ENCODE measurements at places on chromosomes 5 and 9. TPM values are rescaled to one million over a fixed set of nuclear protein-coding genes. Genes with fewer than 3 reads are reported as not detected.

- H3K27ac ChIP-seq = no peak overlapping the region
- no peak for DNase-seq
- H3K27me3 ChIP-seq = no peaks in the 10 kb centered on the region
- no peak overlapping the region for H3K4me3 ChIP-seq
- H3K36me3 ChIP-seq = no peaks in the 10 kb centered on the region
Observed at GRCh38 chr9:128219831-128220230, 16.7 kb downstream of the DNM1 start.

DNA sequence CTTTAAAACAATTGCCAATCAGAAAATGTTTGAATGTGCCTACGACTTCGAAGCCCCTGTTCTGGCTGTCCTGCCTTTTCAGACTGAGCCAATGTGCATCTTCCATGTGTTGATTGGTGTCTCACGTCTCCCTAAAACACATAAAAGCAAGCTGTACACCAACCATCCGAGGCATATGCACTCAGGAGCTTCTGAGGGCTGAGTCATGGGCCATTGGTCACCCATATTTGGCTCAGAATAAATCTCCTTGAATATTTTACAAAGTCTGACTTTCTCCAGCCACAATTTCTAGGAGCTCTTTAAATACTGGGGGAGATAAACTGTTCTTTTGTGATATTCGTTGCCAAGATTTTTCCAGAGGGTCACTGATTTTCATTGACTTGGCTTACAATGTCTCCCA, 53.9 kb downstream of the C9orf57 start:
- no peak overlapping the region for H3K4me3 ChIP-seq
- H3K4me1 ChIP-seq = no peaks in the 10 kb centered on the region
- no peak overlapping the region for H3K27ac ChIP-seq

DNA sequence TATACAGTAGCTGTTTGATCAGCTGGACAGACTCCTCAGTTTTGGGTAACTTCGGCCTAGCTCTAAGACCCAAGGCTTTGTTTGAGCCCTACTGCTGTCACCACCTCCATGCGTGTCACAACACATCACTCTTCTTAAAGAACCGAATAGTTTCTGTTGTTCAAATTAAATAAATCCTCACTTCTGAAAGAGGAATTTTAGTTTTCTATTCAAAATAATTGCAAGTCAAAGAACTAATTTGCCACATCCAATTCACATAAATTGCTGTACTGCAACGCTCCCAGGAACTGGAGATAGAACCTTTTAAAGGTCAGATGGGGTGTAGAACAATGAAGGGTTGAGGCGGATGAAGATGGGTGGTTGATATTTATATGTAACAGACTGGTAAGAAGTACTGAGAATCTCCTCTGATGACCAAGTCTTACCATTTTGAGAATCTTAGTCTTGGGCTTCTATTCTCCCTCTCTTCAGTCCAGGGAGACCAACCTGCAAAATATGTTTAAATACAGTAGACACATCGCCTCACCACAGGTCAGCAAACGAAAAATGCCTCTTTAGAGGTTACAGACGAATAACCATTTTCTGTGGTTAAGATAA, 1.6 kb downstream of the NREP start:
- H3K4me3 ChIP-seq = peak overlapping the region; percentile 30
- H3K27me3 ChIP-seq = no peaks in the 10 kb centered on the region
- DNase-seq = no peak

GRCh38 chr9:138003485-138004190, 126.1 kb downstream of the CACNA1B start:
- no peaks in the 10 kb centered on the region for H3K4me1 ChIP-seq
- H3K36me3 ChIP-seq = no peaks in the 10 kb centered on the region
- H3K4me3 ChIP-seq = no peak overlapping the region
- DNase-seq = no peak

- peaks cover 20% of the 10 kb centered on the region for H3K36me3 ChIP-seq
- no peak overlapping the region for H3K27ac ChIP-seq
- H3K4me1 ChIP-seq = peaks cover 64% of the 10 kb centered on the region
- H3K27me3 ChIP-seq = no peaks in the 10 kb centered on the region
- H3K4me3 ChIP-seq = no peak overlapping the region
Observed at GRCh38 chr9:128099932-128100491, 27.5 kb downstream of the PTGES2 start.

DNA sequence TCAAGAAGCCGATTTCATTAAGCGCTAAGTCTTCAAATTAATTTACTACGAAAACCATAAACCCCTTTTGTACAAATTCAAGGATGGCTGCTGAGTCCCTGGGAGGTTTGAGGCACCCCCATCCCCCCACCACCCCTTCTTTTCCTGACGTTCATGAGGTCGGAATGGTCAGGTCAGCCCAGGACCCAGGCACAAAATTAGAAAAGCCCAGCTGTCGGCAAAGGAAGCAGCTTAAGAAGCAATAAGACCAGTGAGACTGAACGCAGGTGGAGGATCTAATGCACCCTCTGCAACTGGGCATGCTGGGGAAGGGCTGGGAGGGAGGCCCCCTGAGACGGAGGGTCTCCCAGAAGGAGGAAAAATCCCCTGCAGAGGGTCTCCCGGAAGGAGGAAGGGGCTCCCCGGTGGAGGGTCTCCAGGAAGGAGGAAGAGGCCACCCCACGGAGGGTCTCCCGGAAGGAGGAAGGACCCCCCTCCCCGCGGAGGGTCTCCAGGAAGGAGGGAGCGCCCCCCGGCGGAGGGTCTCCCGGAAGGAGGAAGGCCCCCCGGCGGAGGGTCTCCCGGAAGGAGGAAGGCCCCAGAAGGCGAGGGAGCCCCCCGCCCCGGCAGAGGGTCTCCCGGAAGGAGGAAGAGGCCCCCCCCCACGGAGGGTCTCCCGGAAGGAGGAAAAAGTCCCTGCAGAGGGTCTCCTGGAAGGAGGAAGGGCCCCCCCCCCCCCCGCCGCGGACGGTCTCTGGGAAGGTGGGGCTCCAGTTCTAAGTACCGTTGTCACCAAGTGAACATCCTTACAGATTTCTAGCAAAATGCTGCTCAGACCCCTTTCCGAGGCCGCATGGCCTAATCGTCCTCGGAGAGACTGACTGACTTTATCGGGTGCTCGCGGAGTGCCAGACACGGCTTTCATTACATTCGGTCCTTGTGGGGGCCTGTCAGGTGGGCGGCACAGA, 74.4 kb upstream of the FCN1 start:
- no peaks in the 10 kb centered on the region for H3K4me1 ChIP-seq
- peaks cover 6% of the 10 kb centered on the region for H3K27me3 ChIP-seq
- peaks cover 1% of the 10 kb centered on the region for H3K36me3 ChIP-seq
- H3K27ac ChIP-seq = no peak overlapping the region
- DNase-seq = no peak

DNA sequence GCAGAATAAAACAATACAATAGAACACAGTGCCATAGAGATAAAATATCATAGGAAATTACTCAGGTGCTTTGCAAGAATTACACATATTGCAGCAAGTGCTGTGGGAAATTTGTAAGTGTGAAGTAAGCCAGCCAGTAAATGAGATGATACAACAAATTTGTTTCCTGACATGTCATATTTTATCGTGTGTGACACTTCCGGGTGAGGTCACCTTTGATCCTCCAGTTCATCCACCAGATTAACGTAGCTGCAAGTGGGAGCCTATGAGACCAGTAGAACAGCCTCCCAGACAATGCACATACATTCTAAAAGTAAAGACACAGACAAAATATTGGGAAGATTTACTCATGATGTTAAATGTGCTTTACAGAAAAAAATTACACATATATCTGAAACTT, 72.2 kb downstream of the PRDM9 start:
- no peaks in the 10 kb centered on the region for H3K36me3 ChIP-seq
- no peak overlapping the region for H3K27ac ChIP-seq
- no peak overlapping the region for H3K4me3 ChIP-seq
- H3K27me3 ChIP-seq = no peaks in the 10 kb centered on the region
- DNase-seq = no peak
- H3K4me1 ChIP-seq = no peaks in the 10 kb centered on the region

DNA sequence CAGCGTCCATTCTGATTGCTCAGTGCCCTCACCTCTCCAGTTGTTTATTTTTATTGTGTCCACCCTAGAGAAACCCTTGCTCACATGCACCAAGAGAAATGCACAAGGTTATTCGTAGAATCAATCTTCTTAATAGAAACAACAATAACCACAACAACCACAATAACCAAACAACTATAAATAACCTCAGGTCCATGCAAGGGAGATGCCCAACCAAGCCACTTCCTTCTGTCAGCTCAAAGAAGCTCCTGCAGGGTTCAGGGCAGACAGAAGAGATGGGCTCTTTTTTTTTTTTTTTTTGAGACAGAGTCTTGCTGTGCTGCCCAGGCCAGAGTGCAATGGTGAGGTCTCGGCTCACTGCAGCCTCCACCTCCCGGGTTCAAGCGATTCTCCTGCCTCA, 14.9 kb upstream of the TCOF1 start:
- H3K4me1 ChIP-seq = no peaks in the 10 kb centered on the region
- no peak overlapping the region for H3K27ac ChIP-seq
- H3K27me3 ChIP-seq = no peaks in the 10 kb centered on the region
- H3K4me3 ChIP-seq = no peak overlapping the region
- DNase-seq = no peak

GRCh38 chr5:23027331-23027730, 174.2 kb upstream of the CDH12 start:
- no peaks in the 10 kb centered on the region for H3K36me3 ChIP-seq
- H3K4me3 ChIP-seq = no peak overlapping the region
- no peak for DNase-seq
- H3K27ac ChIP-seq = no peak overlapping the region
- H3K27me3 ChIP-seq = no peaks in the 10 kb centered on the region

DNA sequence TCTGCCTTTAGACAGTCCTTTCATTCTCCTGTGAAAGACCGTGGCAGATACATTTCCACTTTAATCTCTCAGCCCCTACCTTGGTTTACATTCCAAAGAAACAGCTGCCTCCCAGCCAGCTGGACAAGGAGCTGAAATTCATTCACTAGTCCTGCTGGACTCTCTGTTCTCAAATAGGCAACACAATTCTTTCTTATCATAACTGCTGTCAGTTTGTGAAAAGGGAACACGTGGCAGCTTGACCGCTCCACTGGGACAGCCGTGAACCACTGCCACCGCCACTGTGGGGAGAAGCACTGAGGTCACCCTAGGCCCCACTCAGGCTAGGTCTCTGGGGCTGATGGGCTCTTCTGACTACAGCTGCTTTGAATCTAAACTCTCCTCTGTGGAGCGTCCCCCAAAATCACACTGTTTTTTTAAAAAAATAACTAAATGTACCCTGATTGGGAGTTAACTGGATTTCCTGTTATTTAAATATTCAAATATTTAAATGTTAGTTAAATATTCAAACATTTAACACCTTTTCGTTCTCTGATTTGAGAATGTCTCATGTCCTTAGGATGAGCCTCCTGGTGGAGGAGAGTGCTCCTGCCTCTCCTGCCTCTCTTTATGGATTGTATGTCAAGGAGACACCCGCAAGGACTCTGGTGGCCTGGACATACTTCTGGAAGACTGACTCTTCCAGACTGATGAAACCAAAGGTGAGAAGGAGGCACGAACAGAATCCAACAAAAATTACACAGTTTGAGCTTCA, 120.1 kb downstream of the BOD1 start:
- no peak for DNase-seq
- H3K27me3 ChIP-seq = peaks cover 4% of the 10 kb centered on the region
- H3K36me3 ChIP-seq = no peaks in the 10 kb centered on the region
- no peaks in the 10 kb centered on the region for H3K4me1 ChIP-seq

DNA sequence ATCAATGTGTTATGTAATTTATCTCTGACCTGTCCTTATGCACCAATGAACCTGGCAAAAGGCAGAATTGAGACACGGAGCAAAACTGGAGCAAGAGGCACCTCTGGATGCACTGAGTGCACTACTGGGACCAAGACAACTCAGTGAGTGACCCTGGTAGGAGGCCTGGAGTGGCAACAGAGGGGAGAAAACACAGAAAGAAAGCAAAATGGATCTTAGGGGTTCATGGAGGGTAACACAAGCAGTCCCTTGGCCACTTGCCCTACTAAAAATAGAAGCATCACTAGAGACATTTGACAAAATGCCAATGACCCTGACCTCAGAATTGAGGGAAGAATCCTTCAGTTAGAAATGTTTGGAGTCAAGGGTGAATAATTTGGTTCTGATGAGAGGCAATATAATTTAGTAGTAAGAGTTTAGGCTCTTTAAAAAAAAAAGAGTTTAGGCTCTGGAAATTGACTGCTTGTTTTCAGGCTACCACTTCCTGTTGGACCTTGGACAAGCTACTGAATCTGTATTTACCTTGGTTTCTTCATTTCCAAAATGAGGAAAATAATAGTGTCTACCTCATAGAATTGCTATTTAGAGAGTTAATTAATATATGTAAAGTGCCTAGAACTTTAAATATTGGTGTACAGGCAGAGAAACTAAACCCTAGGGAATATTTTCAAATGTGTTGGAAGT, 234.9 kb upstream of the TARS1 start:
- H3K27ac ChIP-seq = no peak overlapping the region
- DNase-seq = no peak
- no peak overlapping the region for H3K4me3 ChIP-seq
- H3K27me3 ChIP-seq = no peaks in the 10 kb centered on the region

GRCh38 chr5:123512611-123513461, 859 bp downstream of the CSNK1G3 start:
- peak overlapping the region; percentile 89 for H3K27ac ChIP-seq
- H3K27me3 ChIP-seq = peaks cover 3% of the 10 kb centered on the region
- H3K4me1 ChIP-seq = peaks cover 47% of the 10 kb centered on the region
- peak overlapping the region; percentile 91 for H3K4me3 ChIP-seq

- no peak overlapping the region for H3K4me3 ChIP-seq
- H3K4me1 ChIP-seq = peaks cover 31% of the 10 kb centered on the region
- H3K36me3 ChIP-seq = peaks cover 25% of the 10 kb centered on the region
- H3K27ac ChIP-seq = peak overlapping the region; percentile 73
- no peaks in the 10 kb centered on the region for H3K27me3 ChIP-seq
Observed at GRCh38 chr5:141623186-141623585, 4.4 kb upstream of the DIAPH1 start.

DNA sequence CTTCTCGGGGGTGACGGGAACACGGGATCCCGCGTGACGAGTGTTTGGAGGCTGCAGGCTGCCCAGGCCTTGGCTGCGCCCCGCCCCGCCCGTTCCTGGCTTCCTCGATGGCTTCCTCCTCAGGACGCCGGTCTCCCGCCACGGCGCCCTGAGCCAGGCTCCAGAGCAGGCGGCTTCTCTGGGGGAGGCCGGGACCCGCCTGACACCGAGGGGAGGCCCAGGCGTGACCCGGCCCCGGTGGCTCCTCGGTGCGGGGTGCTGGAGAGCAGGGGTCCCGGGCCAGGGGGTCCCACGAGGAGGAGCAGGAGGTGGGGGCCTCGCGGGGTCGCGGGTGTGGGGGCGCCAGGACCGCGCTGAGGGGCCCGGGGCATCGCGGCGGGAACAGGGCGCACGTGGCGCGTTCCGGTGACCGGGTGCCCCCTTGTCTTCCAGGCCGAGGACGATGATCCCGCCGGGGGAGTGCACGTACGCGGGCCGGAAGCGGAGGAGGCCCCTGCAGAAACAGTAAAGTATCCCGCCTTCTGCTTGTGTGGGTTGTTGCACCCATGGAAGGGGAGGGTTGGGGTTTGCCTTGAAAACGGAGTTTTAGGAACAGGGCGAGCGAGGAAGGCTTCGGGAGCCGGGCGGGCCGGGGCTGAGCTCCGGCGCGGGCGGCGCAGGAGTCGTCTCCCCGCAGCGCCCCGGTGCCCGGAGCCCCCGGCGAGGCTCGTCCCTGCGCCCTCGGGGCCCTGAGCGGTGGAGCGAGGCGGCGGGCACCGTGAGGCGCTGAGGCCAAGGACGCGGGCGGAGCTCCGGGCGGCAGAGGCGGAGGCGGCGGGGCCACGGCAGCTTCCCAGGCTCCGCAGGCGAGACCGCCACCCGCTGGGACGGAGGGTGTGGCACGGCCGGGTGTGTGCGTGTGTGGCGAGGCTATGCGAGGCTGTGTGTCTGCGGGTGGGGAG, 22.2 kb downstream of the AHRR start:
- H3K4me3 ChIP-seq = peak overlapping the region; percentile 53
- peaks cover 10% of the 10 kb centered on the region for H3K4me1 ChIP-seq
- H3K27ac ChIP-seq = no peak overlapping the region
- peak; percentile 71 for DNase-seq

The PSIP1 gene
- 164 TPM for total RNA-seq

The FOXD4L6 gene
- not detected for total RNA-seq

The PCDHA12 gene
- total RNA-seq = not detected

The WDR38 gene
- total RNA-seq = not detected

The NUTM2G gene
- total RNA-seq = not detected

Measured in activated naive CD4-positive, alpha-beta T cell treated with anti-CD3 and anti-CD28 coated beads for 36 hours (primary cell).